ENCODE measurements at places on chromosomes 7 and 10.

DNA sequence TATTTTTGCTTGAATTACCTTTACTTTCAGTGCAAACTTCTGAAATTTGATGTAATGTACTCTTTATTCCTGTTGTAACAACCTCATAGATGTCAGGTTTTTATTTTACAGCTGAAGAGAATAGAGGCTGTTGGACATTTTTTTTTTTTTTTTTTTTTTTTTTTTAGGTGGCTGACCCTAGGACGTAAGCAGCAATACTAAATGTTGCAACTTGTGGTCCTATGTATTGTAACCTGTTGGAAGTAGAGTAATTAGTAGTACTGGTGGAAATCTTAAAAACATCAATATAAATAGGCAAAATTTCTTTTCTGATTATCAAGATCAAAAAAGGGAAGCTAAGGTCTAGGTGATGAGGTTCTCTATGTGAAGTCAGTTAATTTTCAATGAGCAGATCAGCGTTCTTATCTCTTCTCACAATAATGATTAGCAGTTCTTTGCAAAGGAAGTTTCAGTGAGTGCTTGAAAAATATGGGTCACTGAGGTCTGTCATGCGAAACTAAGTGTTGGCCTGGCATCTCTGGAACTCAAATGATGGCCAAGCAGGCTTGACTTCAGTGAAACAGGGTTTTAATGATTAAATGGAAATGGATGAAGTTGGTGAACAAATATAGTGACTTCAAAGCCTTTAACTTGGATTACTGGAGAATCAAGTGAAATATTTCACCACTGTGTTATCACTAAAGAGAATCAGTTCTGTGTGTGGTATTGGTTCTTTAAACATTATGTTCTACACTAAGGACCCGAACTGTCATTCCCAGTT lies 42.7 kb downstream of the BICC1 start:
- DNase-seq, result peak; percentile 28

GRCh38 chr7:130273081-130273932 lies 6.6 kb downstream of the CPA2 start:
- peak; percentile 95 for DNase-seq

- peak; percentile 72 for DNase-seq
These were observed 2.7 kb upstream of the PDCD4 start for GRCh38 chr10:110868981-110869380.

- no peak for DNase-seq
These were observed 22.7 kb downstream of the SSC4D start for GRCh38 chr7:76386691-76387260.

GRCh38 chr10:101767600-101767945 lies 8.3 kb downstream of the FGF8 start:
- no peak for DNase-seq

DNA sequence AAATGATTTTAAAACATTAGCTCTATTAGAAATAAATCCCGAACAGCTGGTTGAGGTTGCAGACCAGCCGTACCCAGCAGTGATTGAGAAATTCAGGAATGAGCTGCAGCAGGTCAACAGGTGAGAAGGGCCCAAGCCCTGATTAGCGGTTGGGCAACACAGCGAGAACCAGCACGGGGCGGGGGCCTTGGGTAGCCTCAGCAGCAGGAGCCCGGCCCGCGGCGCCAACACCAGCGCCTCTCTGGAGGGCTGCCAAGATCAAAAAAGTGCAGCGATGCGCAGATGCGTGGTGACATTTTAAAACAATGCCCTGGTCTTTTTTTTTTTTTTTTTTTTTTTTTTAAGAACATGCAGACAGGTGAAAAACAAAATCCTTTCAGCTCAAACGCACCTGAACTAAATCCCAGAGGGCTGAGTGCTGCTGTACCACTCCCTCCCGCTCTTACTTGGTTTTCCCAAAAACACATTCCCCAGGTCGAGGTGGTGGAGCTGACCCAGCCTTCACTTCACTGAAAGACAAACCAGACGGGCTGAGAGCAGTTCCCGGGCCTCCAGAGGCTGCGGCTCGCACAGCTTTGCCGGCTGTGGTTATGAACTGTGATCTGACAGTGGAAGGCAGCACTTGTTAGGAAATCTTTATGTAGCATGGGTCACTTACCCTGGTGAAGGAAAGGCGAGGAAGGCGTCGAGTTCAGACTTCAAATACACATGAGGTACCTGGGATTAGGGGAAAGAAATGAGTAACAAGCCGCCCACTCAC lies 579.4 kb downstream of the SDK1 start:
- DNase-seq, result no peak

DNA sequence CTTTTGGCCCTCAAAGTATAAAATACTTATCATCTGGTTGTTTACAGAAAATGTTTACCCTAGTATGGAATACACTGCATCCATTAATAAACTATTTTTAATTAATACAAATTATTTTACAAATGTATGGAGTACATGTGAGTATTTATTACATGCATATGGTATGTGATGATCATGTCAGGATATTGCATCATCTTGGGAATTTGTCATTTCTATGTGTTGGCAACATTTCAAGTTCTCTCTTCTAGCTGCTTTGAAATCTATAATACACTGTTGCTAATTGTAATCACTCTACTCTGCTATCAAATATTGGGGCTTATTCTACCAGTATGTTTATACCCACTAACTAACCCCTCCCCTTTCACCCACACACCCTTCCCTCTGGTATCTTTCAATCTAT lies 103.9 kb upstream of the THSD7A start:
- no peak for DNase-seq

DNA sequence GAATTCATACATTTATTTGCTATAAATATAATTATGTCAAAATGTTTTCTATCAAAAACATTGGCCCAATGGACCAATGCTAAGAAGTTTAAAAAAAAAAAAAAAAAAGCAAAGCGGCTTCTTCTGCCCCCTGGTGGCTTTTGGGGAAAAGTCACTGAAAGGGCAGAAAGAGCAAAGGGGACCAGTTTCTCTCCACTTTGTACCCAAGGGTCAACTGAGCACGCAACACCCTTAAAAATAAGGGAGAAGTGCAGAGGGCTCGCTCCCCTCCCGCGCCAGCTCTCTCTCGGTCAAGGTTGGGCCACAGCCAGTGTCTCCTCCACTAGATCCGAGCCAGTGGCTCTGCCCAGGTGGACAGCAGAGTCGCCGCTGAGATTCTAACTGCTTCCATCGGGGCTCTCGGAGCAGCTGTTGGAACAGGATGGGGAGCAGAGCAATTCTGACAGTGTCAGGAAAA lies 136.4 kb upstream of the FGFR2 start:
- peak; percentile 34 for DNase-seq

GRCh38 chr7:121753944-121754343 lies 119.0 kb upstream of the PTPRZ1 start:
- DNase-seq, result no peak

GRCh38 chr7:906776-907157 lies 30.4 kb downstream of the GET4 start:
- no peak for DNase-seq

GRCh38 chr10:103102195-103102594 lies 90.9 kb downstream of the NT5C2 start:
- no peak for DNase-seq

DNA sequence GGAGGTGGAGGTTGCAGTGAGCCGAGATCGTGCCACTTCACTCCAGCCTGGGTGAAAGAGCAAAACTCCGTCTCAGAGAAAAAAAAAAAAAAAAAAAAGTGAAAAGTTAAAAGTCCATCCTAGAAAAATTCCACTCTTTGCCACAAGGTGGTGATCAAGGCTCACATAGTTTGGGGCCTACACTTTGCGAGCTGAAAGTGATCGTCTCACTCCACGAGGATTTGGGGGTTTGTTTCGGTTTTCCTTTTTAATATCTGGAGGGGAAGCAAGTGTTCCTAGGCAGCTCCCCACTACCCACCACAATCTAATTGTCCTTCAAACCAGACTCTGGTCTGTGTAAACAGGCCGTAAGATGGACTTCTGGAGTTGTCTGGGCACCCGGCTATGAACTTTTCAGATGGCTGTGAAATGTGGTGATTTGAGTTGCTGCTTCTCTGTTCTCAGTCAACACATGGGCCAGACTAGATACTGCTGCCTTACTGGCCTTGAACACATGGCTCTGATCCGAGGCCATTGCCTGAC lies 27.1 kb downstream of the PRLHR start:
- DNase-seq, result peak; percentile 72

- DNase-seq, result peak; percentile 82
These were observed 171.5 kb downstream of the CCSER2 start for GRCh38 chr10:84499846-84500245.

GRCh38 chr7:1264345-1265280 lies 31.9 kb downstream of the UNCX start:
- no peak for DNase-seq

DNA sequence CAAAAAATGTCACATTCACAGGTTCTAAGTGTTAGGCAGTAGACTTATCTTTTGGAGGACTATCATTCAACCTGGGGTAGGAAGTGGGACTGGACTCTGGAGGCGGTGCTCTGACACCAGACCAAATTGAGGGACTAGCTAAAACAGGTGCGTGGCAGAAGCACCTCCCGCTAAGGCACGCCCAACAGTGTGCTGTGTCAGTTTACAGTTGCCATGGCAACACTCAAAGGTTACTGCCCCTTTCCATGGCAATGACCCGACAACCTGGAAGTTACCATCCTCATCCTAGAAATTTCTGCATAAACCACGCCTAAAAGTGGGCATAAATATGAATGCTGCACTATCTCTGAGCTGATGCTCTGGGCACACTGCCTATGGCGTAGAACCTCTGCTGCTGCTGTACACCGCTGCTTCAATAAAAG lies 14.0 kb upstream of the BLNK start:
- no peak for DNase-seq

Measured in KBM-7 (cell line).